ENCODE measurements at places on chromosomes 1 and 21.
A peak's percentile ranks its signal among the peaks of the same experiment; 100 is the strongest.

DNA sequence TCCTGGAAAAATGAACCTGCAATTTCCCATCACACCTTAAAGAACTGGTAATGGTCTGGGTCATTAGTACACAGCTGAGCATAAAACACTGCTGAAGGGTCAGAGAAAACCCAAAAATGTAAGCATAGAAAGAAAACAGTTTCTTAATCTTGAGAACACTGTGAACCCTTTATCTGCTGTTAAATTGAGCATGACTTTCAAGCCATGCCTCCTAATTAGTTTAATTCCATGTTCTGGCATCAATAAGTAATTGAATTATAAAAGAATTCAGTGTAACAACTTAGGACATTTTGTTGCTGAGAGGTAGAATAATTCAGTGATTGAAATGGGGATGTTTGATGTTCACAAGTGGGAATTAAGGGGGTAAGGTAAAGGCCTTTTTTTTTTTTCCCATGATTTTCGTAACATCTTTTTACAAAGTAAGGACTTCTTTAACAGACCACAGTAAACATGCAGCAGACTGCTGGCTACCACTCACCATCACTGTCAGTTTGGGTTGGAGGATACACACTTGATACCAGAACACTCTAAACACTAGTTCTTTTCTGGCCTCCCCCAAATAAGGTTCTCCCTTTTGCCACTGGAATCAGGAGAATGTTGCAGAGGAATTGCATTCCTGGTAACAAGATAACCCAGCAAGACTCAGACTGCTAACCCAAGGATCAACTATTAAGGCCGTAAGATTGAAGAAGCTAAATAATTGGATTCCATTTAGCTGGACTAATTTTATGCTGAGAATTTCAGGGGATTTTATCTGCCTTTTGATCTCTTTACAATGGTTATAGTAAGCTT is 3.0 kb downstream of the RWDD3 start:
- no peak for DNase-seq

GRCh38 chr1:36487906-36488305 is 5.2 kb upstream of the CSF3R start:
- no peak for DNase-seq

DNA sequence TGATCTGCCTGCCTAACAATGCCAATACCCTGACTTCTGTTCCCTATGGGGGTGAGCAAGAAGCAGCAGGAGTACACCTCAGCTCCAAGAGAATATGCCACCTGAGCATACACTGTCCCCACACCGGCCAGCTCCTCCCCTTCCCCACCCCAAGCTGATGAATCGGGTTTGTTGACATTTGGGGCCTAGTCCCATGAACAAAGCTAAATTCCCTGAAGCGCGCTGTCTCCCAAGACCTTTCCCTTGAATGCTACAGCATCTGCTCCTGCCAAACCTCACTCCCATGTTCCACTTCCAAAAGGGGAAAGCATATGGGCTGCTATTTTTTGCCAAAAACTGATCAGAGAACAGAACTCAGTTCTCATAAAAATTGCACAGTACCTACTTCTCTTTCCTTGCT is 220.4 kb upstream of the CAMK1G start:
- no peak for DNase-seq

DNA sequence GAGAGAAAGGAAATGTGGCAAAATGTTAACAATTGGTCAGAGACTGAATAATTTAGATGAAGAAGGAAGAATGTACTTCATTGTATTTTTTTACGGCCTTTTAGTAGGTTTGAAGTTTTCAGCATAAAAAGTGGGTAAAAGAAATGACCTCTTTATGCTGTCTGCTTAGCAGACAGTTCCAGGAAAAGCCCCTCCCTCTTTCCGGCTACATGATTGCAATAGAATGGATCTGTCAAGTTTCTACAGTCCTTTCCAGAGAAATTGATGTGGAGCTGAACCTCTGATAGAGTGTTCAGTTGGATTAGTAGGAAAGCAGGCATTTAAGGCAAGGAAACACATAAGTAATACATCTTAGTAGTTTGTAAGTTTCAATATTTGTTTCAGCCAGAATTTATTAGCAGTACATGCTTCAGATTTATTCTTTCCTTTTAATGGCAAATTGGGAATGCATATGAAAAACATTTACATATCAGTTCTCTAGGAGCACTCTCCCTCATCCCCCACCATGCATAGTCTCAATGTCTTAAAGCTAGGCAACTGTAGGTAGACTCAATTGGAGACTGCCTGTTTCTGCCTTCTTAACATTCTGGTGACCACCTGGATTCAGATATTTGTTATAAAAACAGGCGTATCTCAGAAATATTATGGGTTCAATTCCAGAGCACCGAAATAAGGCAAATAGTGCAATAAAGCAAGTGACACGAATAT is 36.4 kb downstream of the HS2ST1 start:
- DNase-seq, result no peak

- DNase-seq, result no peak
Observed at GRCh38 chr1:22806584-22806983, 95.9 kb downstream of the EPHB2 start.

GRCh38 chr1:63643926-63644325 is 50.7 kb downstream of the PGM1 start:
- no peak for DNase-seq

- DNase-seq, result no peak
Observed at GRCh38 chr1:109837852-109838570, 72.6 kb upstream of the CSF1 start.

DNA sequence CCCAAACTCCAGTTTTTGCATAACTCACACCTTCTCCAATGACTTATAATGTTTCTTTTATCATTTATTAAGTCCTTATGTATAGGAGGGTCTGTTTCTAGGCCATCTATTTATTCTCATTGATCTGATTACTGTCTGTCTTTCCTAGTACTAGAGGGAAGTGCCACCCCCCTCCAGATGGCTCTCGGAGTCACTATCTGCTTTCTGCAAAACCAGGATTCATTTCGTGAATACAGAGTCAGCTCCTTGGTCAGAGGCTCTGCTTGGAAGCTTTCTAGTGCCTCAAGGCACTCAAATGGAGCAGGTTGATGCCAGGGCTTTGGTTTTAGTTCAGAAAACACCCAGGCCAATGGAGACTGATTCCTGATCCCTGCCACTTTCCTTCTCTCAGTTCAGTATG is 102.3 kb upstream of the CD34 start:
- no peak for DNase-seq

GRCh38 chr1:25971066-25971810 is 26.6 kb downstream of the PAFAH2 start:
- DNase-seq, result no peak

- DNase-seq, result no peak
Observed at GRCh38 chr1:14668538-14668937, 70.1 kb downstream of the KAZN start.

DNA sequence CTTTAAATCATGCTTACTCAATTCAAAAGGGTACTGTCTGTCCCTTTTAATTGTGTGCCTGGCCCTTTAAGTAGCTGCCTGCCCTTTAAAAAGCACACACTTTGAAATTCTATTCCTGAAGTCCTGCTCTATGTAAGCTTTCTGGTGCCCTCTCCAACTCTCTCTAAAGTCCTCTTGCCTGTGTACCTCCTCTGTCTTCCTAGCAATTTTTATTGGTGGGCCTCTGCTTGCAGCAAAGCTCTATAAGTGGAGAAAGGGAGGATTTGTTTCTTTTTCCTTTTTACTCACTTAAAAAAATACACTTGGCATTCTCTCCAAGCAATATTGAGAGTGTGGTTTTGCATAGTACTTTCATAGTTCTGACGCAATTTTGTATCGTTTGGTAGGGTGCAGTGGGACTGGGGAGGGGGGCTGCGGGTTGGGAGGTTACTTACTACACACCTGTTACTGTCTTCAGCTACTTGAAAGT is 135.4 kb downstream of the LMO4 start:
- DNase-seq, result no peak

DNA sequence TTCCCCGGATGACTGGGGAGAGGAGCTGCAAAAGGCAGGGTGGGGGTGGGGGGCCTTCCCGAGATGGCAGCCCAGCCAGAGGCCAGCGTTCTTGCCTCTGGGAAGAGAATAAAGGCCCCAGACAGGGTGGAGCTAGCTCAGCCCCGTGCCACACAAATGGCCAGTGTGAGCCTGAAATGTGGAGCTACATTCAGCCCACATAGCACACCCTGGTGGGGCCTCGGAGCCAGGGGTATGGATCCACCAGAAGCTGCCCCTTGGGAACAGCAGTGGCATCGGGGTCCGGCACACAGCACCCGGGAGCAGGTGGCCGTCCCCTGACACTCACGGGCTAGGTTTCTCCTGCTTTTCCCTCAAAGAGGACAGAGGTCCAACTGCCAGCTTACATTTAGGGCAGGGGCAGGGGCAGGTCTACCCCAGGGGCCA is 93.9 kb downstream of the PDE9A start:
- no peak for DNase-seq

DNA sequence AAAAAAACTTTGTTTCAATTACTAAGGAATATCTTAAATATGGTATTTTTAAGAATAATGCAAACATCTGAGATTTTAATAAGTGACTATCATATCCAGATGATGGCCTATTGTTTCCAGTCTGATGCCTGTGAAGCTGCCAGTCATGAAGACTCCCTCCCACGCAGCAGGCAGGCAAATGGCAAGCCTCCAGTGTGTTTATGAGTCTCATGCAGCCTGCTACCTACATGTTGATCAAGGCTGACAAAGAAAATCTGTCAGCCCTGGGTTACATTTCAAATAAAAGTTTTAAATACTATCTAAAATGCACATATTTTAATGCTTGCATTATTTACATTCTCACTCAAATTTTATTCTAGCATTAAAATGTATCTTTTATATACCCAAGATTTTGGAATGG is 137.6 kb upstream of the RNPC3 start:
- DNase-seq, result no peak

DNA sequence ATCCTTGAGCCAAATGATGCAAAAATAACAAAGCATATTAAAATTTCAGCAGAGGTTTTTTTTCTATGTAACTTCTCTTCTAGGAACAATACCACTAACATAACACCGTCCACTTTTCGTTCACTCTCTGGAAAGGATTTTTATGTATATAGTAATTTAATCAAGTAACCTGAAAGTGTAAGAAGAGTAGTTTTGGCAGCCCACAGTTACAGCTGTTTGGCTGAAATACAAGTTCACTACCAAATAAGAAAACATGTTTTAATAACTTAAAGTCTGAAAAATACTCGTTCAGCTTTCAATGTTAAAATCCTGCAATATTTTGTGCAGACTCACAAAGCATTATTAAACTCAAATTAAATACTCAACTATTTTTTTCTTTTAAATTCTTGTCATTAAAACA is 896.8 kb upstream of the ADGRL4 start:
- peak; percentile 10 for DNase-seq

- peak; percentile 84 for DNase-seq
Observed at GRCh38 chr1:78840453-78841271, 165.9 kb downstream of the ADGRL4 start.

DNA sequence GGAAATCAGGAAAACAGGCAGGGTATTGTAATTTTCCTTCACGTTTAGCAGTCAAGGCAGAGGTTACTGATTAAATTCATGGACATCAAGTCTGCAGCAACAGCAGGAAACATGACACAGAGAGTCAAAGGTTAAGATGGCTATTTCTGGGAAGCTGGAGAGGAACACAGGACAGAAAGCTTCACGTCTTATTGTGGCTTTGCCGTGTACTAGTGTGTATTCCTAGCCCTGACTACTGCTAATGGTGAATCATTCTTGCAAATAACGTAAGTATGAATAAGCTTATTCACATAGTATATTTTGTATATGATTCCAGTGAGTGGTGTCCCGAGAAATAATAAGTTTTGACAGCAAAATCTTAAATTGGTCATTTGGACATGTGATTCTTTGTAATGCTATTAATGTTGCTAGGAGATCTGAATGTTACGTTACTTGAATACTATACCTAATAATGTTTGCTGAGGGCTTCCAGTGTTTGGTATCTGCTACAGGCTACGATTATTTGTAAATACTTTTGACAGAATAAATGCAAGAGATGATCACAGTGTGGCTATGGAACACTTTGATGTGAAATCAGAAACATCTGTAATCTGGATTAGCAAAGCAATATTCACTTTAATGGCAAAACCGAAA is 77.4 kb downstream of the DISP1 start:
- peak; percentile 95 for DNase-seq

DNA sequence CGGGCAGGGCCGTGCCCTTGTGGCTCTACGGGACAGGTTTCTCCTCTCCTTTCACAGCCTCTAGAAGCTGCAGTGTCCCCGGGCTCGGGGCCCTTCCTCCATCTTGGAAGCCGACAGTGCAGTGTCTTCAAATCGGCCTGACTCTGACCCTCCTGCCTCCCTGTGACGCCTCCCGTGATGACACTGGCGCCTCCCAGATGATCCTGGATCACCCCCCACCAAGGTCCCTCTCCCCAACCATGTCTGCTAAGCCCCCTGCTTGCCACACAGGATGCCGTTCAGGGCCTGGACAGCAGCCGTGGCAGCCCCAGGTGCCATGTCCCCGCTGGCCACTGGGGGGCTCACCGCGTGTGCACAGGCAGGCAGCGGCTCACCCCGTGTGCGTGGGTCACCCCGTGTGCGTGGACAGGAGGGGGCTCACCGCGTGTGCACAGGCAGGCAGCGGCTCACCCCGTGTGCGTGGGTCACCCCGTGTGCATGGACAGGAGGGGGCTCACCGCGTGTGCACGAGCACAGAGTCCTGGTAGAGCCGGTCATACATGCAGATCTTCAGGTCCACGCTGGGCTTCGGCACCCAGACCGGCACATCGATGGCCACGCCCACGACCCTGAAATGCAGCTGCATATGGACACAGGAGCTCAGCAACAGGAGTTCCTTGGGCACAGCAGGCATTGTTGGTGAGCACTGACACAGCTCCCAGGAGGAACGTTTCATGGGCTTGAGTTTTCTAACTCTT is 24.9 kb upstream of the TMEM52 start:
- no peak for DNase-seq

DNA sequence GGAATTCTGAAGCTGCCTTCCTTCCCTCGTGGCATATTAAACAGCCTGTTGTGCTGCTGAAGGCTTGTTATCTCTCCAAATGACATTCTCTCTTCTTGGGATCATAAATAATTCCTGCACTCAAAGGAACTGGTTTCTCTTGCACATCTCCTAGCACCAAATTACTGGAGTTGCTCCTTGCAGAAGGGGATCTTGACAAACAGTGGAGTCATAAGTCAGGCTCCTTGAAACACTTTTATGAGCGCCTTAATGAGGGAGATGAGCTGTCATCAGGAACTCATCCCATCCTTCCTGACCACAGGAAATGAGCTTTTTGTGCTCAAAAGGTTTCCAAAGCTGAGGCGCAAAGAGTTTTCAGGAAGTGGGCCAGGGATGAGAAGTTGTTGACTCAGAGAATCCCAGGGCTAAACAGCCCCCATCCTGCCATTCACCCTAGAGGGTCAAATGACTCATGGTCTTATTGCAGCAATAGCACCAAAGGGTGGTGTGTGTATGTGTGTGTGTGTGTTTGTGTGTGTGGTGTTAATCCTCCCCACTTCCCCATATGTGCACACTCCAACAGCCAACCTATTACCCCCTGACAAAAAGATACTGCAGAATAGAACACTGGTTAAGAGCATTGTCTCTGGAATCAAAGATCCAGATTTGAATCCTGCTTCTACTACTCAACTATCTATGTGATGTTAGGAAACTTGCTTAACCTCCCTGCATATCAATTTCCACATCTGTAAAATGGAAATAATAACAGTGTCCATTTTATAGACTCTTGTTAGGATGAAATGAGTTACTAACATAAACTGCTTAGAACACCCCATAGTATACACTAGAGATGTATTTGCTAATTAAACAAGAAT is 2.8 kb upstream of the PHC2 start:
- DNase-seq, result peak; percentile 100
